SW 1271 (cell line): ENCODE measurements at places on chromosomes 16 and 17.

DNA sequence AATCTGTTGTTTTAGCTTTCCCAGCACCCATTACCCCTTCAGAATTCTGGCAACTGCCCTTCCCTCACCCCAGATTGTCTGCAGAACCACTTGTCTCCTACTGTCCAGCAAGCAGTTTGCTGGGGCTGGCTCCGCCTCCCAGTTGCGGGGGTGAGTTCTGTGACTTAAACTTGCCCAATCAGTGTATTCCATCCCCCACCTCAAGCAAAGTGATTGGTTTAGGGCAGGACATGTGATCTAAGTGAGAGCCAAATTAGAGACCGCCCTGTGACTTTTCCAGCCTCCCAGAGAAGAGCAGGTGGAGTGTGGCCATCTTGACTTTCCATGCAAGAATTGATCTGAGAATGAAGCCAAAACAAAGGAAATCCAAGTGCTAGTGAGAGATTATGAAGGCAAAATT lies 22.7 kb upstream of the SRCIN1 start:
- DNase-seq = peak; percentile 16

DNA sequence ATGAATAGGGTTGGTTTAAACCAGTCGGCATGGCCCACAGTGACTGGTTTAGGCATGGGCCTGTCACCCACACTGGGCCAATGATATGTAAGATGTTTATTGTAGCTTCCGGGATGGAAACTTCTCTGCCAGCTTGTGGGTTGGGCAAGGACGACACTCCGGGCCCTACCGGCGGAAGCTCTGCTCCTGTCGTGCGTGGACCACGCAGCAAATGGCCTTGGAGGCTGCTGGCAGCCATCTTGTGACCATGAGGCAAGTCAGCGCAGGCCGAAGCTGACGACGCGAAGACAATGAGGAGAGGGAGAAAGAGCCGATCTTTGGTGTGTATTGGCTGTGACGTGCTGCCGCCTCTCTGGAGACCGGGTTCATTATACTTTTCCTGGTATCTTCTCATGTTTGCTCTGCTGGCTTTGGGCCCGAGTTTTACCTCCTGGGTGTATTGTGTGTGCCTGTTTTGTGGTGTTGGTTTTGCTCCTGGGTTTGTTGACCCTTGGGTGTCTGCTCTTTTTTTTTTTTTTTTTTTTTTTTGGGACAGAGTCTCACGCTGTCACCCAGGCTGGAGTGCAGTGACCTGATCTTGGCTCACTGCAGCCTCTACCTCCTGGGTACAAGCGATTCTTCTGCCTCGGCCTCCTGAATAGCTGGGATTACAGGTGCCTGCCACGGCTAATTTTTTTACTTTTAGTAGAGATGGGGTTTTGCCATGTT lies 15.4 kb downstream of the SLC25A10 start:
- no peak for DNase-seq

DNA sequence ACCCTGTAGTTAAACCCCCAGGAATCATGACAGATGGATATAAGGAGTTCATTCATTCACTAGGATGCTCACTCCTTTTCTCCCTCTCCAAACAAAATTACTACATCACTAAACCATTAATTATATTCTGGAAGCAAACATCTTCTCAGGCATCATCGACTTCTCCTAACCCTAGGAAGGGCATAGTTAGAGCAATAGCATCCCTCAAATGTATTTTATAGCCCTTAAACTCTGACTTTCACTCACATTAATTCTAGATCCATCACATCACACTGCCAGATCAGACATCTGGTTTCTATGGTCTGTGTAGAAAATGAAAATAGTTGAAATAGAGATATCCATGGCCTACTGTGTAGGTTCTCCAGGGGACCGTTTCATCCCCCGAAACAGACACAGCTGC lies 143.9 kb downstream of the HS3ST3A1 start:
- no peak for DNase-seq

- DNase-seq = no peak
Measured at GRCh38 chr16:64234200-64234599, 887.7 kb downstream of the CDH11 start.

- DNase-seq = no peak
Measured at GRCh38 chr17:35001549-35001948, 21.2 kb downstream of the LIG3 start.

DNA sequence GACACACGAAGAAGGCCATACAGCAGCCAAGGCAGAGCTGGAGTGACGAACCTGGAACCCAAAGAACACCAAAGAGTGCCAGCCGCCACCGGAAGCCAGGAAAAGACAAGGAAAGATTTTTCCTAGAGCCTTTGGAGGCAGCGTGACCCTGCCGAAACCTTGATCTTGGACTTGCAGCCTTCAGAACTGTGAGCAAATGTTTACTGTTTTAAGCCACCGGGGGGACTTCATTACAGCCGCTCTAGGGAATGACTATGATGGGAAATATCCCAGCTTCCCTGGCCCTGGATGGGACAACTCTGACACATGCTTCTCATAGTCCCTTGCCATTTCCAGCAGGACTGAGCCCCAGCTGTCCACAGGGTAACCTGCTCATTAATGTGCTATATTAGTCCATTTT lies 270.6 kb downstream of the HAPSTR1 start:
- DNase-seq = no peak

- DNase-seq = no peak
Measured at GRCh38 chr16:24255456-24256371, at the start of gene CACNG3. CACNG3 (plus strand) TSS chr16:24256335; CDS start chr16:24256755, 420 bp downstream.

DNA sequence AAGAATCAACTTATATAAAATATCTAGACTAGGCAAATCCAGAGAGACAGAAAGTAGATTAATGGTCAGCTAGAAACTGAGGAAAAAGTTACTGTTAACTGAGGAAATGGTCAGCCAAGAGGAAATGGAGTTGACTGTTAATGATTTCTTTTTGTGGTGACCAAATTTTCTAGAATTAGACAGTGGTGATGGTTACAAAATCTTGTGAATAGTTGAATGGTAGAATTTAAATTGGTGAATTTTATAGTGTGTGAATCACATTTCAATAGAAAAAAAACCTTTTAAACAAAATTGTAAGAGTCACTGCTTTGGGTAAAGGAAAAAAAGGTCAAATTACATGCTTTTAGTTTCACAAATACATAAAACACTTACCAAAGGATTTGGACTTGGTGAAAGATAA lies 30.0 kb downstream of the APPBP2 start:
- DNase-seq = no peak

DNA sequence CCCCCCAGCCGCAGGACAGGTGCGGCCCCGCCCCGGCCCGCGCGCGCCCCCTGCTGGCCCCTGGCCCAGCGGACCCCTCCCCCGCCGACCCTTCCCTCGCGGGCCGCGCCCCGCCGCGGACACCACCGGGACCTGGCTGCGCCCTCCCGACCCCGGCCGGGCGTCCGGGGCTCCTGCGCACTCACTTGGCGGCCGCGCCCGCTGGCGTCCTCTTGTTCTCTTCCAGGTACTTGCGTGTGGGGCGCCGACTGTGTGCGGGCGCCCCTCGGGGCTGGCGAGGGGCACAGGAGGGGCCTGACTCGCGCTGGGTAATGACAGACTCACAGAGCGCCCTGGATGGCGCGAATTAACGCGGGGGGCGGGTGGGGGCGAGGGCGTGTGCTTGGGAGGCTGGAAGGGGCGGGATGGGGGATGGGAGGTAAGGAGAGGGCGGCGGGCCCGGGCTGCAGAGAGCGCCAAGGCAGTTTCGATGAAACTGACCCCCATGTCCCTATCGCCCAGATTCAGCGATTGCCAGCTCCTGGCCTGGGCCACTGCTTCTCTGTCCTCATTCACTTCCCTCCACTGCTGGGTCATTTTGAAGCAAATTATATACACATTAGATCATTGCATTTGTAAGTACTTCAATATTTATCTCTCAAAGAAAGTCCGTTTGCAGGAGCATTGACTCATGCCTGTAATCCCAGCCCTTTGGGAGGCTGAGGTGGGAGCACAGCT lies 445 bp upstream of the DBNDD1 start:
- no peak for DNase-seq

GRCh38 chr17:49741009-49741691 lies 22.8 kb downstream of the FAM117A start:
- no peak for DNase-seq

GRCh38 chr17:27567563-27567859 lies 63.5 kb upstream of the LGALS9 start:
- no peak for DNase-seq

- no peak for DNase-seq
Measured at GRCh38 chr17:79148584-79148983, 74.0 kb downstream of the ENGASE start.

DNA sequence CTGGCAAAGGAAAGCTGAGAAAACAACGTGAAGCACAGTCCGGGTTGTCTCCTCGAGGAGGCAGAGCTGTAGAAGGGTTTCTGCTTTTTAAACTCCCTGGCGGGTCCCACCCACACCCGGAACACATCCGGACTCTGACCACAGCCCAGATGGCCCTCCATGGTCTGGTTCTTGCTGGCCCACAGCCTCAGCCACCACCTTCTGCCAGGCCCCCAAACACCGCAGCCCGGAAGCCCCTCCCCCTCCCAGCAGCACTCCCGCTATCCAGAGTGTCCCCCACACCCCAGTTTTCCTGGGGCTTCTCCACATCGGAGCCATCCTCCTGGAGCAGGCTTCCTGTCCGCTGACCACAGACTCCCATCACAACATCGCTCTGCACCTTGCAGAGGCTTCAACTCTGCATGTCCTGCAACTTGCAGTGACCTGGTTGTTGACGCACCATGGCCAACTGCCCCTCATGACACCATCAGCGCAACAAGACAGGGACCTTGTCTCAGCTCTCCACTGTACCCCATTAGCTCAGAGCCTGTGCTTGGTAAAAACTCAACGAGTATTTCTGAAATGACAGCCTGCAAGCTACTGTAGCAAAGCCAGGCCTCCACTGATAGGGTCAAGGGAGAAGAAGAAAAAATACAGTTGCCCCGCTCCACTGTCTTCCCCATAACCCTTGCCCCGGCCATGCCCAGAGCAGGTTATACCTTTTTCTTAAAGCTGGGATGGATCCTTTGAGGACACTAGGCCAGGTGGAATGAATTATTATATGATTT lies 129.8 kb downstream of the C16orf78 start:
- DNase-seq = no peak

- DNase-seq = peak; percentile 25
Measured at GRCh38 chr16:84138824-84139627, 6.0 kb downstream of the HSDL1 start.

DNA sequence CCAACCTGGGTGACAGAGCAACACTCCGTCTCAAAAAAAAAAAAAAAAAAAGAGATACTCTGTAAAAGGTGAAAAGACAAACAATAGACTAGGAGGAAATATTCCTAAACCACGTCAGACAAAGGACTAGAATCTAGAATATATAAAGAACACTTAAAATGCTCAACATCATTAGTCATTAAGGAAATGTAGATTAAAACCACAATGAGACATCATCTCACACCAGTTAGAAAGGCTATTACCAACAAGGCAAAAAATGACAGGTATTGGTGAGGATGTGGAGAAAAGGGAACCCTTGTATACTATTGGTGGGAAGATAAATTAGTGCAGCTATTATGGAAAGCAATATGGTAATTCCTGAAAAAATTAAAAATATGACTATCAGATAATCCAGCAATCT lies 903.1 kb upstream of the SOX9 start:
- DNase-seq = no peak

DNA sequence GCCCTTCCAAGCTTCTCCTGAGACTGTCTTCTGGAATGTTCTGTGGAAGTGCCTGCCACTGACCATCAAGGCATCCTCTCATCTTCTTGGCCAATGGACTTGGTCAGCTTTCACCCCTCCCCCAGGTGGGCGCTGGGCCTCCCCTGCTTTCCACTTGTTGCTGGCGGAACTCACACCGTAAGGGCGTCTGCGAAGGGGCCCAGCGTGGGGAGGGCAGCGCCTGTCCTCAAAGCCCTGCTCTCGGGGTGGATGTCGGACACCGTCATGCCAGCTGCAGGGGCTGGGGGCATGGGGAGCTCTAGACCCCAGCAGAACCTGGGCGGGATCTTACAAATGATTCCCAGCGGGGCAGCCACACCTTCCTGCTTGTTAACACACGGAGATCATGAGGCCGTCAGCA lies 11.6 kb upstream of the ZFPM1 start:
- DNase-seq = no peak

DNA sequence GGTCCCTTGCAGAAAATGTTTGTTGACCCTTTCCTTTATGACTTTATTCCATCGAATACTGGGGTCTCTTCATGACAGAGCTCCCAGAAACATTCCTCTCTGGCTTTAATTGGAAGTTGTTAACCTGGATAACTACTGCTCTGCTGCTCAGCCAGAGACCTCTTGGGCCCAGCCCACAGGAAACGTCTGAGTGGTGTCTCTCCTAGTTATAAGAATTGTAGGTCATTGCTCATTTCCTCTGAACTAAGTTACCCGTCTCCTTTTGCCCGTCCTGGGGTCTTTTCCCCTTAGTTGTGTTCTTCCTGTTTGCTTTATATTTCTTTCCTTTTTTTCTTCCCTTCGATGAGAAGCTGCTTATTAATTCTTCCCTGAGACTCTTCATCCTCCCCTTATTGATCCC lies 9.0 kb downstream of the MAP2K6 start:
- DNase-seq = no peak

GRCh38 chr17:80649200-80649644 lies 104.6 kb downstream of the RPTOR start:
- no peak for DNase-seq

GRCh38 chr16:73032541-73033270 lies 15.2 kb downstream of the ZFHX3 start:
- no peak for DNase-seq

DNA sequence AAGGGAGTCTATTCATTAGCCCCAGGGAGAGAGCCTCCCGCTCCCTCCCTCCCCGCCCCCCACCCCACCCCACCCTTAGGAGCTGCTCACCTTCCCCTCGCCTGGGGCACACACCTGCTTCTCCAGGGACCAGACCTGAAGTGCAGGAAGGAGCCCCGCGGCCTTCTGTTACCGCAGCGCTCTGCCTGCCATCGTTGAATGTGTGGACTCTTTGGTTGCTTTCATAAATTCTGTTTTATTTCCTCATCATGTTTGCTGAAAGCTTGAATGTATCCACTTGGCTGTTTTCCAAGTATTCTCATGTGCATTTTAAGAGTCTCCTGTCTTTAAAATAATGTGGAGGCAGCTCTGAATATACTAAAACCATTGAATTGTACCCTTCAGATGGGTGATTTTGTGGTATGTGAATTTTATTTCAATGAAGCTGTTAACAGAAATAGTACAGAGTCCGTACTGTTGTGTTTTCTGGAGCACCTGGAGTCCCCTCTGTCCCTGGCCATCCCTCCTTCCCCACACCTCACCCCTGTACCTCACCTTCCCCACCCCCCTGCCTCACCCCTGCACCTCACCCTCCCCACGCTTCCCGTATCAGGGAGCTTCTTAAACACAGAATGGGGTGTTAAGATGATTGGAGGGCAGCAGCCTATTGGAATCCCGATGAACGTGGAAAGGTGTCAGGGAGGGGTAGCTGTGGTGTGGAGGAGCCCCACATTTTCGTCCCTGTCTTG lies 25.5 kb downstream of the RAB11FIP3 start:
- no peak for DNase-seq

- DNase-seq = no peak
Measured at GRCh38 chr17:14725729-14726128, 424.8 kb downstream of the HS3ST3B1 start.

GRCh38 chr17:67773246-67773645 lies 52.1 kb upstream of the BPTF start:
- DNase-seq = no peak

GRCh38 chr16:27489421-27489820 lies 60.3 kb downstream of the GTF3C1 start:
- DNase-seq = no peak

GRCh38 chr17:45335721-45336120 lies 18.9 kb upstream of the MAP3K14 start:
- no peak for DNase-seq
